ENCODE measurements at places on chromosomes 4 and X.

DNA sequence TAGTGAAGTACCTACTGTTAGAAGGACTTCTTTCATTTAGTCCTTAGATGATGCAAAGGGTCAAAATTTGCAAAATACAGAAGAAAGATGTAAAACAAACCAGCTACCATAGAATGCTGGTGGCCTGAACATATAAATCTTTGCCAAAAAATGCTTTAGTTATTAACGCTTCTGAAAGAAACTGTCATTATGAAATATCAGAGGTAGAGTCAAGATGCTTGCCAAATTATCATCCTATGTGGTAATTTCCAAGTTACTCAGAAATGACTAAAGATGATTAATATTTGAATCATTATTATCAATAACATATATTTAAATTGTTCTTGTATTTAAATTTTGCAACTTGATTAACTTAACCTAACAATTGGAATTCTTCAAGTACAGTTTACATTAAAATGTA is 588.4 kb upstream of the FAM241A start:
- no peak for DNase-seq

DNA sequence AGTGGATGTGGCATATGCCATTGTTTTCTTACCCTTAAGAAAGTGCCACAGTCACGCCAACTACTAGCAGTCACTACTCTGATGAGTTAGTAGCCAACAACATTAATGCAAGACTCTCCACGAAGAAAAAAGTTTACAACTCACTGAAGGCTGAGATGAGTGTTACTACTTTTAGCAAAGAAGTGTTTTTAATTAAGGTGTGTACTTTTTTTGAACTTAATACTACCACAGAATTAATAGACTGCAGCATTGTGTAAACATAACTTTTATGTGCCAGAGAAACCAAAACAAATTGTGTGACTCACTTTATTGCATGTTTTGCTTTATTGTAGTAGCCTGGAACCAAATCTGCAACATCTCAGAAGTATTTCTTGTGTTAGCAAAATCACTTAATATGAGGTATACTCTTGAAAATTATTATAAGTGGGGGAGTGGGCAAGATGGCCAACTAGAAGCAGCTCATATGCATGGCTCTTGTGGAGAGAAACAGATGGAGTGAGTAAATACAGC is 2.2 kb upstream of the UGT2B4 start:
- no peak for DNase-seq

DNA sequence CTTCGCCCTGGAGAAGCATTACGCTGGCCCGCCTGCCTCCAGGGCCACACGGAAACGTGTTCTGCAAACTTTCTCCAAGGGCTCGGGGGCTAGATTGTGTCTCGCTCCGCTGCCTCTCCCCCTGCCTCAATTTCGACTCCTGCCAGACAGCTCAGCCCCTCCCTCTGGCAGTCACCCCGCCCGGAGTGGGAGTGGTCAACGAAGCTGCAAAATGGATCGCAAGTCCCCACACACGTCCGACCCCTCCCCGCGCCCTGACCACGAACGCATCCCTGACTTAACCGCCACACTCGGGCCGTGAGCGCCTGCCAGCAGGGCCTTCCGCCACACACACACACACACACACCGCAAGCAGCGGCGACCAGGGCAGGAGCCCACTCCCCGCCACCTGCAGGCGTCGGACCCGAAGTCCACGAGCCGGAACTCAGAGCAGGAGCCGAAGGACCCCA is 47.0 kb upstream of the NKAP start:
- no peak for DNase-seq

DNA sequence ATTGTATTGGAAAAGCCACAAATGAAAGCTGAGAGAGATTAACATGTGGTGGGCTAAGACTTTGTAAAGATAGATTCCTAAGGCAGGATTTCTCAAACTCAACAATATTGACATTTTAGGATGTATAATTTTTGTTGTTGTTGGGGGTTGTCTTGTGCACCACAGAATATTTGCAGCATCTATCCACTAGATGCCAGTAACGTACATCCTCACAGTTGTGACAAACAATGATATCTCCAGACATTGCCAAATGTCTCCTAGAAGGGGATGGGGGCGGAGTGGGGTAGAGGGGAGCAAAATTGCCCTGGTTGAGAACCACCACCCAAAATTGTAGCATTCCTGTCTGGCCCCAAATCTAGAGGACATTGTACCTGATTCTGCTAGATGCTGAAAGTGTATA is 14.7 kb upstream of the CBR4 start:
- no peak for DNase-seq

DNA sequence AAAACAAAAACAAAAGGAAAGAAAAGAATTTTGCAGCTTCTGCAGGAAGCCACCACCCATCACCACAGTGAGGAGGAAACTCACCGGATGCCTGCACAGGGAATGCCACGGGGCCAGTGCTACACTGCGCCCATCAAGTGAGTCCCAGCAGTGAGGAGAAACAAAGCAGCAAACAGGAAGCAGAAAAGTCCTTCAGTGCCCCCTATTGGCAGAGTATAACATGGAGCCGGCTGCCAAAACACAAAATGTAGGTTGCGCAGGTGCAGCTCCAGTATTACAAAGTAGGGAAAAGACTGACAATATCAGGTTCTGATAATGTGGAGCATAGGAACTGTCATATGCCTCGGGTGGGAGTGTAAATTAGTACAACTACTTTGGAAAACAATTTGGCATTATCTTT is 23.3 kb upstream of the SCML2 start:
- peak; percentile 20 for DNase-seq

- no peak for DNase-seq
Measured at GRCh38 chr4:8278009-8278395, 8.4 kb downstream of the HTRA3 start.

DNA sequence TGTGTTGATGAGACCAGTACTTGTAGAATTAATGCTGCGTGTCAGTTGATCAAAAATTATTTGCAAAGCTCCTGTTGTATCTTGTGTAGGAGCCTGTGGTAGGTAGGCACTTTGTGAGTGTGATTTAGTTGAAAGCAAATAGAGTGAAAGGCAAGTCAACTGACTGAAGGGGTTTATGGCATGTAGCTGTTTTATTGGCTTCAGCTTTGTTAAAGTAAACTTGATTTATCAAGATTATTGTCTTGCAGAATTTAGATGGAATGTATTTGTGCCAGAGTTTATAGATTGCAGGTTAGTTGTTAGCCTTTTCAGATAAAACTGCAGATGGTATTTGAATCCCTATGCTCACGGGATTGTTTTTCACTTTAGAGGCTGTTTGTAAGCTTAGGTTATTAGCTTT is 128.0 kb downstream of the FRAS1 start:
- no peak for DNase-seq

GRCh38 chrX:24574743-24575142 is 72.4 kb downstream of the PCYT1B start:
- no peak for DNase-seq
